T-cell (primary cell): ENCODE measurements at places on chromosomes 3 and 15. TPM values are rescaled to one million over a fixed set of nuclear protein-coding genes. Genes with fewer than 3 reads are reported as not detected.

UBA3 gene
- total RNA-seq, result 71.6 TPM

DNA sequence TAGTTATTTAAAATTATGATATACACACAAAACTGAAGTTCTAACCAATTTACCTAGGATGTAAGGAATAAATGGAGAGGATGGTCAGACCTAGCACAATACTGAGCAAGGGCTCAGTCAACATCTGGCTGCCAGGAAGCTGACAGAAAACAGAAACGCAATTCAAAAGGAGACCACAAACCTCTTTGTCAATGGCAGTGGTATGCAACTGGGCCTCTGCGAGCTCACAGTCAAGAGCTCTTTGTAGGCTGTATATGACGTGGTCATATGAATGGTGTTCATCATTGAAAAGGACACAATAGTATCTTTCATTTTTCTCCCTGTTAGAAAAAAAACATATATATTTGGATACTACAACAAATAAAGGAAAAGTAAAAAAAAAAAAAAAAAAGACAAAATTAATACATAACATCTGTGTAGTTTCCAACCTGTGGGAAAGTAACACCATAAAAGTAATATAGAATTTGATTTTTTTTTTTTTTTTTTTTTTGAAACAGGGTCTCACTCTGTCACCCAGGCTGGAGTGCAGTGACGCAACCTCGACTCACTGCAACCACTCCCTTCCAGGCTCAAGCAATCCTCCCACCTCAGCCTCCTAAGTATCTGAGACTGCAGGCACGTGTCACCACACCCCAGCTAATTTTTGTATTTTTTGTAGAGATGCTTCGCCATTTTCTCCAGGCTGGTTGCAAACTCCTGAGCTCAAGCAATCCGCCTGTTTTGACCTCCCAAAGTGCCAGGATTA lies 37.9 kb downstream of the UBR1 start:
- DNase-seq, result no peak

DNA sequence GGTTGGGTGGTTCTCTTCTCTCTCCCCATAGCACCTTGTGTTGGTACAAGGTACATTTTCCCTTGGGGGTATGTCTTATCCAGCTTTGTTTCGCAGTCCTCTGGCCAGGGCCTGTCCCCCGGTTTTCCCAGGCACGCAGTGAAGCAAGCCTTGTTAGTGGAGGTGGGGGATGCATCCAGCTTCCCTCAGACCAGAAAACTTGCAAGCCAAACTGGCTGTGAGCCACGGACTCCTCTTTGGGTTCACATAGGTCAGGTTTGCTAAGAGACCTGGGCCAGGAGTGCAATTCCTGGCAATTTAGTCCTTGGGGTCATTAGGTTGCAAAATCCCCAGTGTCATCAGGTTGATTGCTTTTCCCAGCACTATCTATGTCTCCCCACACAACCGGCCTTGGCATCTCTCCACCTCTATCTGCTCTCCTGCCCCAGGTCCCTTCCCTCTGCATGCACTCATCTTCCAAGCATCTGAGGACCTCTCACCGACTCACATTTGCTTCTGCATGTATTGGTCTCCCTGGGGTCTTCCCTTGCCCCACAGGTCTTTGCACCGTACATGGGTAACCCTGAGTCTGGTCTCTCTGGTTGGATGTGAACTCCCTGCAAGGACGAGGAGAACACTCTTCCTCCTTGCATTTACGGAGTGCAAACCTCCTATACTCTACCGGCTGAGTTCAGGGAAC lies 34.2 kb downstream of the BCL2L10 start:
- DNase-seq, result no peak

KBTBD12 gene
- total RNA-seq, result not detected

DNA sequence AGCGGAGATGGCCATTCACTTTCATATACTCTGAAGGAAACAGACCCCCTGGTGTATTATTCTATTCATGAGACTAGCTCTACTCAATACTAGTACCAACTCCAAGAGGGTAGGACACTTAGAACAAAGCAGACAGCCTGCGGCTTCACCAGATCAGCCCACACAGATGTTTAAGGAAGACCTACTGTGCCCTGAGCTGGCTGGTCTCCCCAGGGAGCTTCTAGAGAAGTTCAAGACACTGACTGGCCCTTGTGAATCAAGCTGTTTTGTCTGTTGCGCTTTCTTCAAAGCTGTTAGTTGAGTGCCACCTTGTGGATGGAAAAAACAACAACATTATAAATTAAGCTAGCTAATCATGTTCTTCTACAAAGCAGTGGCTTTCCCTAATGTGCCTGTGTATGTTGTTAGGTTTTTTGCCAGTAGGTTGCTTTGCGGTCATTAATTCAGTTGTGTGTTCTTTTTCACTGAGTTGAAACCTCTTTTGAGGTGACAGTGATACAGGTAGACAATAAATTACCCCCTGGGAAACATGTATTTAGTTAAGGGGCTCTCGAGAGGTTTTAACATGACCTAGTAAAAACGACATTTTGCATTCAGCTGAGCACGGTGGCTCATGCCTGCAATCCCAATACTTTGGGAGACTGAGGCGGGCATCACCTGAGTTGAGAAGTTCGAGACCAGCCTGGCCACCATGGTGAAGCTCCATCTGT lies 64.2 kb upstream of the MYZAP start:
- no peak for DNase-seq

- DNase-seq, result no peak
Measured at GRCh38 chr15:59791755-59792154, 102.6 kb upstream of the BNIP2 start.

DNA sequence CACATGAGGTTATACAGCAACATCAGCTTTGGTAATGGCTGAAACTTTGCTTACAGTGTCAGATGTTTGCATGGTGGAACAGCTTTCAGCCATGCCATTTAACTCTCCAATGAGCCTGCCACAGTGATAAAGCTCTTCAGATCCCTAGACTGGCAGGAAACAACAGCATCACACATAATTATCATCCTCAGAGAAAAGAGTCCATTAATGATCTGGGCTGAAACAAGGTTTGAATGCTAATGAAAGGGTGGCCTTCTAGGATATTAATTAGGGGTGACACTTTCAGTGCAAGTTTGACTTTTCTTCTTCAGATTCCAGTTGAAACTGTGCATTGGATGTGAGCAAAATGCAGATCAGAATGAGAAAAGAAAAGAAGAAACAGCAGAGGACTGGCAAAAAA lies 166.6 kb downstream of the IGSF11 start:
- no peak for DNase-seq

DPH3 gene
- total RNA-seq, result 13.1 TPM

SKOR1 gene
- 0.96 TPM for total RNA-seq
